ENCODE measurements at places on chromosomes 4 and X.
A peak's percentile ranks its signal among the peaks of the same experiment; 100 is the strongest.

DNA sequence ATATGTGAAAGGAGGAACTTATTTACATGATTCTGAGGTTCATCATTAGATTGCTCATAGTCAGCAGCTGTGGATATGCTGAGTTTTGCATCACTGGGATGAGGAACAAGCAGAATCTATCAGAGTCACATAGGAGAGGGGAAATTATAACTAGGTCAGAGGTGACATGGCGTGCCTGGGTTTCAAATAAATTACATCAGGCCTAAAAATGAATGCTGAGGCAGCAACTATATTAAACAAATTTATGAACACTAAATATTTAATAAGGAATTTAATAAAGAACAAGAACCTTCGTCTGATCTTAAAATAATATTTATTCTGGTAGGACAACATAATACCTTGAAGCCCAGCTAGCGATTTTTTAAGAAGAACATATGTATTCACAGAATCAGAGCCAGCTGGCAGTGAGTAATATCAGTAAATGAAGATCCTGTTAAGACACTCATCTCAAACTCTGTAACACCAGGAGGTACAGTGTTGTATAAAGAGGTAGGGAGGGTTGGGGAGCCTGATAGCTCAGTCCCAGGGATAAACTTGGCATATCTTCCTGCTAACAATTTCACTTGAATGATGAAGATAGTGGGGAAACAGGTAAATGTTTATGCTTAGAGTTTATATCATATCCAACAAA, 60.9 kb upstream of the HS3ST1 start:
- DNase-seq: no peak

DNA sequence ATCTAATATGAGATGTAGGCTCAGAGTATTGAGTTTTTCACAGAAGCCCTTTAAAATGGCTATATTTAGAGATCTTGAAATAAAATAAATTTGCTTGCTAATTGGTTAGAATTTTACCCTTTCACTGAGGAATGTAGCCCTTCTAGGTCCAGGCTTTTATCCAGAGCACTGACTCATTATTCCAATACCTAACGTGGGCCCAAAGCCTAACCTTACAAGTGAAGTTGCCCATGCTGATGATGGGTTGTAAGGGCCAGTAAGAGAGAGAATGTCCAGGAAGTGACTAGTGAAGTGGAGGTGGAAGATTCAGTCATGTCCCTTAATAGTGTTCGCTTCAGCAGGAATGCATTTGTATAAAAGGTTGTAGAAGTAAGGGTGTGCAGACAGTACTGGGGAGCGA, 155.9 kb downstream of the STIM2 start:
- no peak for DNase-seq

GRCh38 chrX:117038918-117039440, 576.2 kb upstream of the CT83 start:
- DNase-seq: no peak

- DNase-seq: no peak
Measured at GRCh38 chr4:20273793-20274192, 22.1 kb downstream of the SLIT2 start.

DNA sequence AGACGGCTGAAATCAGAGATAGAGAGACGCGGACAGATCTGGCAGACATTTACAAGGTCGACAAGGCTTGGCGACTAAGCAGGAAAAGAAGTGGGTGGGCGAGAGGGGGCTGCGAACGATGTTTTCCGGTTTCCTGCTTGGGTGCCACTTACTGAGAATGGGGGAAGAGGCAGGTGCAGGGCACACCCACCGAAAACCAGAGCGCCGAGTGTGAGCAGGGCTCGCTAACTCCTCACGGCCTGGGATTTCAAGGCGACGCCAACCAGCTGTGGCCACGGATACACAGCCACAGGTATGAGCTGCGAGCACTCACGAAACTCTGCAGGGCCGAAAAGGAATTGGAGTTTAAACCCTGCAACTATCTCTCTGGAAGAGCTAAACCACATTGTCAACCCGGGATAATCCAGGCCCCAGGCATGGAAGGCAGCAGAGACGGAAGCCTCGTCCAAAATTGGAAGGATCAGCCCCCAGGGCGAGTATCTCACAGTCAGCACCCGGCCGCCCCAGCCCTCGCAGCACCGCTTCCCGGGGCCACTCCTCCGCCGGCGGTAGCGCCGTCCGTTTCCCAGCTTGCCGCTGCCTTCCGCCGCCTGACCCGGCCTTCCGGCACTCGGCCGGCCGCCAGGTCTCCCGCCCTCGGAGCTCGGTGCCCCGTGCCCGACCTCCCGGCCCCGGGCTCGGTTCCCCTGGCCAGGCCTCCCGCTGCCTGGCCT, 778 bp downstream of the CASP3 start:
- peak; percentile 32 for DNase-seq

GRCh38 chrX:21972721-21973120, 32.2 kb downstream of the SMS start:
- no peak for DNase-seq

GRCh38 chrX:12970691-12971202, 4.2 kb upstream of the TMSB4X start:
- DNase-seq: no peak

- DNase-seq: no peak
Measured at GRCh38 chr4:185904381-185904780, 92.4 kb upstream of the SORBS2 start.

- DNase-seq: no peak
Measured at GRCh38 chrX:36218801-36219200, 299.3 kb downstream of the CFAP47 start.

DNA sequence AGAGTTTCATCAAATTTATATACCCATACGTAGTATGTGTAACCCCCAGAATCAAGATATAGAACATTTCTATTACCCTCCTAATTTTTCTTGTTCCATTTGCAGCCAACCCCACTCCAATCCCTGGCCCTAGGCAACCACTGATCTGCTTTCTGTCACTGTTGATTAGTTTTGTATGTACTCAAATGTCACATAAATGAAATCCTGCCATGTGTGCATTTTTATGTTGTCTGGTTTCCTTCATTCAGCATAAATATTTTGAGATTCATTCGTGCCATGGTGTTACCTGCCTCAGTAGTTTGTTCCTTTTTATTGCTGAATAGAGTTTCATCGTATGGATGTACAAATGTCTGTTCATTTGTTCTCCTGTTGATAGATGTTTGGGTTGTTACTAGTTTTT, 126.3 kb downstream of the MID1IP1 start:
- DNase-seq: no peak

DNA sequence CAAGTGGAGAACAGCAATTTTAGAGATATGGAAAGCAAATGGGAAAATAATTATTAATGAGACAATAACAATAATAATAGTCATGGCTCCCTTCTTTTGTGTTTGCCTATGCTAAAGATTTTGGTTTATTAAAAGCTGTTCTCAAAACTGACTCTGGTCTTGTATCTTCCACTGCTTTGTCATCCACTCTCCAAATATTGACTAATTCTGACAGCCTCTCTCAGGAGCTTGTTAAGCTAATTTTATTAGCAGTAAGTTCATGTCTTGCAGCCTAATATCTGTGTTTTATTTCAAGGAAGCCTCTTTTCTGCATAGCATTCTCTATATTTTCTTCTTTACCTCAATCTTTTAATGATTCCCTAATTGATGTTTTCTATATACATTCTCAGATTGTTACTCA, 1419.8 kb downstream of the ARAP2 start:
- no peak for DNase-seq
